ENCODE measurements at places on chromosomes 7 and 10.

- no peak for DNase-seq
Measured at GRCh38 chr7:39700932-39701331, 77.6 kb downstream of the RALA start.

- DNase-seq, result no peak
Measured at GRCh38 chr10:84739641-84740040, 411.3 kb downstream of the CCSER2 start.

DNA sequence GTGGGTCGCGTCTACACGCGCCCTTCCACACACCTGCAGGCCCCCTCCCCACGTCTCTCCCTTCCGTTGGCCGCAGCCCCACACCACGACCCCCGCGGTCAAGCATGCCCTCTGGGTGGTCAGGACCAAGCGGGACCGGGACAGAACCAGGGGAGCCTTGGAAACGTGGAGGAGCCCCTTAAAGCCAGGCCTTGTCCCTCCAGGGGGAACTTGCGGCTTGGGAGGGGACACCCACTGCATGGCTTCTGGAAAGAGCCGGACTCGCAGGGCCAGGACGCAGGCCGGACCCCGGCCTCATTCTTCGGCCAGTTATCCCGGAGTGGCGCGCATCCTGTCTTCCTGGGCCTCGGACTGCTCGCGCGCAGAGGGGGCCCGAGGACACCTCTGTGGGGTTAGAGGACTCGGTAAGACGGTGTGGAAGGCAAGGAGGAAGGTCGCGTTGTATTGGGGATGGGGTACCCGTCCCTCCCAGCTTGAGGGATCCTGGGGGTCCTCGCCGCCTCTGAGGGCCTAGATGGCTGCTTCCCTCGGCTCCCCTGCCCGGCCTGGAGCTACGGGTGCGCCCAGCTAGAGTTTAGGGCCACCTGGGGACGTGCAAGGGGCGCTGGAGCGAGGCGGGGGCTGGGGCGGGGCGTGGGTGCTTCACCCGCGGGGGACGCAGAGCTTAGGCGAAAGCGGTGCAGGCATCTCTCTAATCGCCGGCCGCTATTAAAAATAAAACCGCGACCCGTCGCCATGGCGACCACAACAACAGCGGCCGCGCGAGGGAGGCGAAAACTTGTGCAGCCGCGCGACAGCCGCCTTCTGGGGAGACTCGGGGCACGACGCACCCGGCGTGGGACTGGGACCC is 1.8 kb upstream of the PDGFA start:
- no peak for DNase-seq

GRCh38 chr7:31602041-31602625 is 84.9 kb upstream of the PPP1R17 start:
- no peak for DNase-seq

DNA sequence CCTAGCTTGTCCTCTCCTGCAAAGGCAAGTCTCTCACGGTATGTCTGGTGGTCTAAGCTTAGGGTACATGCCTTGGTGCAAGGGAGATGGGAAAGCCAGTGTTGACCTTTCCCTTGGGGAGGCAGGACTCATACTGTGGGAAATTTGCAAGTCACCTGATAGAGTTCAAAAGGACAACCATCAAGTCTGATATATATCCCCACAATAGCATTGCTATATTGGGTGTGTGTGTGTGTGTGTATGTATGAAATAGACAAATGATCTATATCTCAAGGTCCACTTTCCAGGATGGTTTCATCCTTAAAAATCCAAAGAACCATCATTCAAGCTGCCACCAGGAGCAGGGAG is 12.2 kb upstream of the FFAR4 start:
- DNase-seq, result no peak

GRCh38 chr10:3060481-3060889 is 6.9 kb upstream of the PFKP start:
- no peak for DNase-seq

DNA sequence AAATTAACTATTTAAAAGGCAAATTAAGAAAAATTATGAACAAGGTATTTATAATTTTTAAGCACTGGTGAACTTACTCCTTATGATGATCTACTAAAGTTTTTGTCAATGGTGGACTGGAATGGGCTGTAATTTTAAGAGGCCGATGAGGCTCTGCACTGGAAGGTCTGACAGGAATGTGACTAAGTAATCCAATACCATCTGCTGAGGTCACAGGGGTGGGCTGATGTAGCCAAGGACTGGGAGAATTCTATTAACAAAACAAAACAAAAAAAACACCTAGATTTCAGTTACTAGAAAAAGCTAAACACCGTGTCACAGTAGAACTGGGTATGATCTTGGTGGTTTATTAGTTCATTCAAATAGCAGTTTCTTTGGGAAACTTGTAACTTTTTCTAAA is 75.9 kb downstream of the NRBF2 start:
- DNase-seq, result no peak

DNA sequence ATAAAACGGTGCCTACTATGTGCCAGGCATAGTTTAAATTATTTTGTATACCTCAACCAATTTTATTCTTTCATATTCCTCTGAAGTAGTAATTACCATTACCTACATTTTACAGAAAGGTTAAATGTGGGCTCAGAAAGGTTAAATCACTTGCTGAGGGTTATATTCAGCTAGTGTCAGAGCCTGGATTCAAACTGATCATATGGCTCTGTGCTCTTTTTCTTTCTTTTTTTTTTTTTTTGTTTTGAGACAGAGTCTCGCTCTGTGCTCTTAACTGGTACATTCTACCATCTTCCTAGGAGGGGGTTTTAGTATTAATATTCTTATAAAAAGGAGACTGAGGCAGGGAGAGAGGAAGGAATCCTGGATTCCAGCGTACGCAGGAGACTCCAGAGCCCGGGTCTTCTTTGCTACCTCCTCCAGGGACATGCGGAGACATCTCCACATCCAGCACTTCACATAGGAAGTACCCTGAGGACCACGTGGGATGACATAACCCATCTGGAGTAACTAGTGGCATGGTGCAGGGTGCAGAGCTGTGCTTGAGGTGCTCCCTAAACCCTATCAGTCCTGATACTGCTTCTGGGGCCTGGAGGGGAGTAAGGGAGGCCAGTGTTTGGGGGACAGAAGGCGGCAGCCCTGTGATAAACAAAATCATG is 29.6 kb upstream of the ATXN7L1 start:
- DNase-seq, result no peak

- DNase-seq, result no peak
Measured at GRCh38 chr10:83617172-83617571, 522.1 kb upstream of the GHITM start.

- DNase-seq, result no peak
Measured at GRCh38 chr7:136957391-136957790, 88.9 kb downstream of the CHRM2 start.

GRCh38 chr7:158186864-158187693 is 400.5 kb downstream of the PTPRN2 start:
- DNase-seq, result no peak

DNA sequence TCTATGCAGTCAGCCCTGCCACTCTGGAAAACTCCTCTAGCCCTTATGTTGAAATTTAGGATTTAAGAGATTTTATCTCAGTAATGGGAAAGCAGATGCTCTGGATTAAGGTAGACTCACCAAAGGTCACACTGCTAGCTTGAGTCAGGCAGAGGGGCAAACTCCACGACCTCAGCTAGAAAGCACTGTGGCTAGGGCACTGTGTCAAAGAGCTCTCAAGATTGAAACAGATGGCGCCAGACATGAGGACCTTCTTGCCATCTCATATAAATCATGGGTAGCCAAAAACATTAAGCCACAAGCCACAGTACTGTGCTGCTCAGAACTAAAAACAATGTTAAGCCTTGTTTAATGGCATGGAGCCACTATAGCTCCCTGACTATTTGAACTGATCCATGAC is 188.7 kb downstream of the DNAJC1 start:
- DNase-seq, result no peak

GRCh38 chr10:33114451-33114952 is 156.5 kb upstream of the ITGB1 start:
- no peak for DNase-seq

GRCh38 chr7:66522518-66522917 is 106.2 kb upstream of the KCTD7 start:
- DNase-seq, result no peak

GRCh38 chr7:130559184-130559583 is 67.3 kb downstream of the MEST start:
- DNase-seq, result no peak

- no peak for DNase-seq
Measured at GRCh38 chr10:51162002-51162401, 87.7 kb downstream of the PRKG1 start.

GRCh38 chr10:101164020-101164419 is 32.9 kb downstream of the TLX1 start:
- DNase-seq, result no peak

GRCh38 chr10:27779462-27780015 is 33.9 kb upstream of the MKX start:
- DNase-seq, result no peak

DNA sequence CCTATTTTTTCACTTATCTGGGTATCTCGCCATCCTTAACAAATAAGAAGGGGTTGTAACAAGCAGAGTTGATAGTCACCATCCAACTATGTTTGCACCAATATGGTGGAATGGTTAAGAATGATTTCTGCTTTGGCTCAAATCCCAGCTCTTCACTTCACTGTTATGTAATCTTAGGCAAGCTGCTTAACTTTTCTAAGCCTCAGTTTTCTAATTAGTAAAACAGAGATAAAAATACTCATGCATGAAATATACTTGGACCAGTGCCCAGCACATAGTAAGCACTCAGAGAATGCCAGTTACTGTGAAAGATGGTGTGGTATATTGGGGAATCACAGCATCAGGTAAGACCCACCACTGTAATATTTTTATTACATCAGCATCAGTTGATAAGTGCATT is 33.6 kb downstream of the ABCB1 start:
- DNase-seq, result no peak

GRCh38 chr7:122198581-122198980 is 54.5 kb upstream of the AASS start:
- no peak for DNase-seq

DNA sequence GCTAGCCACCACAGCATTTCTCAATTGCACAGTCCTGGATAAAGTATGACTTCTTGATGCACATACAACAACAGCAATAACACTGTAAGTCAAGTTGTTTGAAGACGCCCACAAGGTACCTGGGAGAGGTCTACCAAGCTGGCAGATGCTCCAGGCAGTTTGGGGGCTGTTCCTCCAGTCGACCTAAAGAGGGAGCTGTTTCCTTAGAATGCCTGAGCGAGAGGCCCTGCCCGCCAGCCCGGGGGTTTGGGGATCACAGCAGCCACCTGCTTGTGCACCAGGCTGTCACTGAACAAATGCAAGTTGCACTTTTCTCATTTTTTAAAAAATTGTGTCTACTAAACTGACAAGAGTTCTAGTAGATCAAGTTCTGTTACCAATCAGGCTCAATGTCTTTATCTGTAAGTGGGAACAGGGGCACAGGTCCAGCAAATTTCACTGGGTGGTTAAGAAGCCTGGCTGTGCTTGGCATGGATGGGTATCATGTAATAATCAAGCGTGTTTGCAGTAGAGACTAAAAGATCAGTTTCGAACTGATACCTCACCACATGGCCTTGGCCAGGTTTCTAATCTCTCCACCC is 193.8 kb upstream of the ADO start:
- DNase-seq, result peak; percentile 86

DNA sequence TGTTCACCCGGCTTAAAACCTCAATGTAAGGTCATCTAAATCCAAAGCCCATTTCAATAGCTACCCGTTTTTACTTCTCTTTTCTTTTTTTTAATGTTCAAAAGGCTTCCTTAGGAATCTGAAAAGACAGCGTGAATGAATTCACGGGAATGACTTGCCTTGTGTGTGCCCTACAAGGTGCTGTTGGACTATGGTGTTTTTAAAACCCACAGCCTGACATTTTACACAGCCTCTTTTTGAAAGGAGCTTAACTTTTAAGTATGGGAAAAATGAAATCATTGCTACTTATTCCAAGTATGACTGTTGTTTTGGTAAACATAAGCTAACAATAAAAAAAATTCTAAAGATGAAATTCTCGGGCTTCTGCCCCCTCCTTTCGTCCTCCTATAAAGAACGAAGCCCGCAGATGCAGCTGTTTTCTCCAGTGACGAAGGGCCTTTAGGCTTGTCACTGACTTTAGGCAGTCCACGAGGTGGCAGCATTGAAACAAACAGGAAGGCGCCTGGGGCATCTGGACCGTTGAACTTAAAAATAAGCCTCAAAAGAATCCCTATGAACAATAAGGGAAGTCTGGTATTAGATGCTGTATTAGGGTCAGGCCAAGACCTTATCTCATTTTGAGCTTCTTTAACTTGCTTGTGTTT is 141.3 kb downstream of the NRP1 start:
- peak; percentile 85 for DNase-seq

DNA sequence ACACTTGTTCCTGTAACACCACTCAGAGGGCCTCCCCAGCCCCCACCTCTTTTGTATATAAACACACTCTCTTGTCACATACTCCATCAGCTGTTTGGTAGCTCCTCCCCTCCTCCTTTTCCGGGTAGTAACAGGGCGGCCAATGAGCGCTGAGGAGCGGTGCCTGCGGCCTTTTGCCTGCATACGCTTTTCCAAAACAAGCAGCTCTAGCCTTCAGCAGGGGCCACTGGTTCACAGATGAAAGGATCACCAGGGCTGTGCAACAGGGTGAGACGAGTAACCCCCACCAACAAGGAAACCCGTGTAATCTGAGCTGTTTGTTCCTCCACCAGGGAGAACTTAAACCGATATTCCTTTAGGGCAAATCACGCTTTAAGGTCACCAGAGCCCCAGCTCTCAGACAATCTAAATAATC is 3.9 kb downstream of the UBE2H start:
- DNase-seq, result peak; percentile 69

DNA sequence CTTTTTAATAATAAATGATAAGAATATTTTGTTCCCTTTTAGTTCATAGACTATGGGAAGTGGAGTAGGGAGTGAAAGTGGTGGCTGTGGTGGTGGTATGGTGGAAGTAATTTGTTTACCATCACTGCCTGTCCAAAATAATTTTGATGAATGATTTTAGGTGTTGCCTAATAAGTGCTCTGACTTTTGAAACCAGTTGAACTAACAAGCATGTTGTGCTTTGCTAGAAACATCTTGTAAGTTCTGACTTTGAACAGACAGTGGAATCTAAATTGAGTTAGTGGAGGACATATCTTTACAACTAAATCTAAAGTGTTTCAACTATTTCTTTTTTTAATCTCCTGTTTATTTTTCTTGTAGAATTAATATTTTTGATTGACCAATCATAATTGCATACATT is 49.7 kb downstream of the ZEB1 start:
- DNase-seq, result no peak

- DNase-seq, result no peak
Measured at GRCh38 chr10:70970830-70971229, 82.5 kb upstream of the PCBD1 start.

DNA sequence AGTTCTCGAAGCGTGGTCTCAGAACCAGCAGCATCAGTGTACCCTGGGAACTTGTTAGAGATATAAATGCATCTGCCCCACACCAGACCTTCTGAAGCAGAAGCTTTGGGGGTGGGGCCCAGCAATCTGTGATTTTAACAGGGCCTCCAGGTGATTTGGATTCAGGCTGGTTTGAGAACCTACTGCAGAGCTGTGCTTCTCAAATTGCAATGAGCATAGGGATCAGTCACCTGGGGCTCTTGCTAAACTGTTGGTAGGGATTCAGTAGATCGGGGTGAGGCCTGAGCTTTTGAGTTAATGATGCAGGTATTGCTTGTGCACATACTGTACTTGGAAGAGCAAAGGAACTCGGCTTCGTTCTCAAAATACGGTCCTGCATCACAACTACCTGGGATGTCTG is 243.6 kb upstream of the PODXL start:
- DNase-seq, result no peak

Data from CD4-positive, alpha-beta T cell (primary cell).